Stimulated activated CD8-positive, alpha-beta memory T cell treated with anti-CD3 and anti-CD28 coated beads, Interleukin-4, amount 100 ng/mL, for 1 hour (primary cell): ENCODE measurements at places on chromosomes 6 and 20.
A peak's percentile ranks its signal among the peaks of the same experiment; 100 is the strongest.

GRCh38 chr20:23534801-23535593, 33.3 kb downstream of the CST9L start:
- no peak for DNase-seq

DNA sequence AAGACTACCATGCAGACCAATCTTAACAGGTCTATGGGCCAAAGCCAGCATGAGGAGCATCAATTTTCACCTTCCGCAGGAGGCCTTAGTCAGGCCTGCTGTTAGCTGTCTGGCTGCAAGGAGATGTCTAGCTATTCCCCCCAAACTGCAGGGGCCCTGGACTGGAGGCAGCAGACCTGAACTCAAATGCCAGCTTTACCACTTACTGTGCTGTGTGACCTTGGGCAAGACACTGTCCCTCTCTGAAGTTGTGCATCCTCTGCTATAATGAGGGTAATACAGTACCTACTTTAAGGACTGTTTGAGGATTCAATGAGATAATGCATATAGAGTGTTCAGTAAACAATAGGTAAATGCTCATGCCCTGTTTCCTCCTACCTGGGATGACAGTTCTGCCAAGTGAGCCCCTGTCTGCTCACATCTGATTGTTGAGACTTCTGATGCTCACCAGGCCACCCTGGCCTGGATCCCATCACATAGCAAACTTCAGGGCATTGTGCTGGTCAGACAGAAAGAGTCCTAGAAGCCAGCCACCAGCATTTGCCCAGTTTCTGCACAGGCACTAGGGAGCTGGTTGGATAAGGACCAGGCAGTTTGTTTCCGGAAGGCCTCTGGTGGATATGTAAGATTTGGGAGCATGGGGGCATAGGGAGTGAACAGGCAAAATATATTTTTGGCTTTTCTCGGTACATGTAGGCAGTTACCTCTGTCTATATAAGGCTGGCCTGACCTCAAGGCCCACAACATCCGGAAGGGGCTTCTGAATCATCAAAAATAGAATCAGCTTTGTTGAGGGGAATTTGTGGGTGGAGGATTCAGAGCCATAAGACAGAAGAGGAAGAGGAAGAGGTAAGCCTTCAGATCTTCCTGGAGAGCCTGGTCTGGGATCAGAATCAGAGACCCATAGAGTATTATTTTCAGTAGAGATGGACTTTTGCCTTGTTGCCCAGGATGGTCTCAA, 2.3 kb upstream of the OCSTAMP start:
- no peak for DNase-seq

- no peak for DNase-seq
These were observed 159.7 kb upstream of the AHI1 start for GRCh38 chr6:135657207-135657606.

- no peak for DNase-seq
These were observed 121.6 kb upstream of the LGSN start for GRCh38 chr6:63441266-63441956.

- no peak for DNase-seq
These were observed 21.1 kb downstream of the SMPDL3A start for GRCh38 chr6:122810189-122810588.

GRCh38 chr20:23666189-23666588, 22.6 kb downstream of the CST4 start:
- no peak for DNase-seq

- DNase-seq: no peak
These were observed 411.5 kb downstream of the PKHD1 start for GRCh38 chr6:51675922-51676275.

DNA sequence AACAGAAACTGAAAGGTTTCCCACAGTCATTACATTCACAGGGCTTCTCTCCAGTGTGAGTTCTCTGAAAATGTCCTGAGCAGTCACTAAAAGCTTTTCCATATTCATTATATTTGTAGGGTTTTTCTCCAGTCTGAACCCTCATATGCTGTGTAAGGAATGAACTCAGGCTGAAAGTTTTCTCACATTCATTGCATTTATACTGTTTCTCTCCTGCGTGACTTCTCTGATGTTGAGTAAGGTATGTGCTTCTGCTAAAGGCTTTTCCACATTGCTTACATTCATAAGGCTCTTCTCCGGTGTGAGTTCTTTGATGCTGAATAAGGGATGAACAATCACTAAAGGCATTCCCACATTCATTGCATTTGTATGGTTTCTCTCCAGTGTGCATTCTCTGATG, 29.8 kb upstream of the ZNF391 start:
- DNase-seq: no peak

DNA sequence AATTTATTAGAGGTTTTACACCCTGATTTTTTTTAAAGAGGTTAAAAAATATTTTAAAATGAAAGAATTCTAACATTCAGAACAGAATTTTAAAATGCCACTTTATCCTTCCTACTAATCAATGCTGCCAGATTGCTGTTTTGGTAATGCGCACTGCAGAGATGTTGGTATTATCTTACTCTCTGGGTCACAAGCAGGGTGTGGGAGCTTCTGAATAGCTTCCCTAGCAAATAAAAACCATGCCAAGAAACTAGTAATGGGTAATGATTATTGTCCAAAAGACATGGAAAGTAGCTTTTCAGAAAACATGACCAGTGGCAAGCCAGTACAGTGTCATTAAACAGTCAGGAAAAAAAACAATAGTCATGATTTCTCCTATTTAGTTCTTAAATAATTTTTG, 205.4 kb downstream of the TPBG start:
- DNase-seq: no peak

DNA sequence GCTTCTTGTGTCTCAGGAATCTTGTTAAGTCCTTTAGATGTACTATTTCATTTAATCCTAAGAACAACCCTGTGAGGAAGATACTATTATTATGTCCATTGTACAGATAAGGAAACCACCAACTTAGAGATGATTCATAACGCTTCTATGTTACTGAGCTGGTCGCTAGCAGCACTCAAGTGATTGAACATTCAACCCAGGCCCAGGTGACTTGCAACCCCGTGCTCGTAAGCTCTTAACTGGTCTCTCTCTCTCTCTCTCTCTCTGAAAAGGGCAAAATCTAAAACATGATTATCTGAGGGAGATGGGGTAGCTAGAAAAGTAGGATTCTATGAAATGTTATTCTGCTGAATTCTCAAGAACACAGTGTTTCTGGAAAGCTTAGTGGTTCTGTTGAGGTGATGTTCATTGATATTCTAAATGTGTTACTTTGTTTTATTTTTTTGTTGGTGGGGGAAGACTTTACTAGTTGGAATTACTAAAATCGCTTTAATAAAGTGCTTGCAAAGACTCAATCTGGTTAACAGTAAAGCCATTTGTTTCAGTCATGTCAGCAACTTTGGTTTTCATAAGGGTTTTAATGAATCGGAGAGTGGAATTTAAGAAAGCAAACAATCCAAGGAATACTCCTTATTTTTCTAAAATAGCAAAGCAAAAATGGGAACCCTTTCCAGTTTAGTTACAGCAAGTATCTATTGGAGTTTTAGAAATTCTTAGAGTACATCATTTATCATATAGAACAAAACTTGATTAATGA, 265.0 kb upstream of the TAB2 start:
- no peak for DNase-seq

- DNase-seq: no peak
These were observed 26.3 kb upstream of the ZNF318 start for GRCh38 chr6:43395776-43396175.

DNA sequence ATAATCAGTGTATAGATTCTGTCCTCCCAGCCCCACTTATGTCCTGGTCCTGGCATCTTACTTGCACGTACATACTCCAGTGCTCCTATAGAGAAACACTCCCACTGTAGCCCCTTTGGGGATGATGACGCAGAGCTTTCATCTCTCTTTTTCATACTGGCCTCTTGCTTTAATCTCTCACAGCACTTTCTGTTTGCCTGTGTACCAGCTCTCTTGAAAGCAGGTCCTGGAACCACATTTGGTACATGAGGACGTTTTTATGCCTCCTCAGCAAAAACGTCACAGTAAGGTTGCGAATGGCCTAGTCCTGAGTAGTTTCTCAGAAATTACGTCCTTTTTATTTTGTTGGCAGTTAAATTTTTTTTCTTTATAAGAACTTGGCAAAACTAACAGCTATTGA, 10.8 kb downstream of the L3MBTL3 start:
- DNase-seq: no peak

GRCh38 chr6:111282515-111282914, 195.2 kb downstream of the SLC16A10 start:
- DNase-seq: no peak

DNA sequence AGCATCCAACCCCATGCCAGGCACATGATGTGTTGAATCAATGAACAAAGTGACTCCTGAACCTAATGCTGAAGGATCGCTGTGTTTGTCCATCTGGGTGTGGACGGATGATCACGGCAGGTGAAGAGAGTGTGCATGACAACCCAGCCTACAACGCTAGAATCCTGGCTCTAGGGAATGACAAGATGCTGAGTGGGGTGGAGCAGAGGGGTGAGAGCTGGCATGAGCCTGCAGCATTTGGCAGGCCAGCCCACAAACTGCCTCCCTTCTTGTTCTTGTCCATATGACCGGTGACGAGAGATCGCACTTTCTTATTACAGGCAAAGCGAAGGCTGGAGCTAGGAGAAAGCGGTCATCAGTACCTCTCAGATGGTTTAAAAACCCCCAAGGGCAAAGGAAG, 54.7 kb upstream of the CDKAL1 start:
- no peak for DNase-seq

- no peak for DNase-seq
These were observed 45.9 kb upstream of the POU5F1 start for GRCh38 chr6:31216208-31216898.

DNA sequence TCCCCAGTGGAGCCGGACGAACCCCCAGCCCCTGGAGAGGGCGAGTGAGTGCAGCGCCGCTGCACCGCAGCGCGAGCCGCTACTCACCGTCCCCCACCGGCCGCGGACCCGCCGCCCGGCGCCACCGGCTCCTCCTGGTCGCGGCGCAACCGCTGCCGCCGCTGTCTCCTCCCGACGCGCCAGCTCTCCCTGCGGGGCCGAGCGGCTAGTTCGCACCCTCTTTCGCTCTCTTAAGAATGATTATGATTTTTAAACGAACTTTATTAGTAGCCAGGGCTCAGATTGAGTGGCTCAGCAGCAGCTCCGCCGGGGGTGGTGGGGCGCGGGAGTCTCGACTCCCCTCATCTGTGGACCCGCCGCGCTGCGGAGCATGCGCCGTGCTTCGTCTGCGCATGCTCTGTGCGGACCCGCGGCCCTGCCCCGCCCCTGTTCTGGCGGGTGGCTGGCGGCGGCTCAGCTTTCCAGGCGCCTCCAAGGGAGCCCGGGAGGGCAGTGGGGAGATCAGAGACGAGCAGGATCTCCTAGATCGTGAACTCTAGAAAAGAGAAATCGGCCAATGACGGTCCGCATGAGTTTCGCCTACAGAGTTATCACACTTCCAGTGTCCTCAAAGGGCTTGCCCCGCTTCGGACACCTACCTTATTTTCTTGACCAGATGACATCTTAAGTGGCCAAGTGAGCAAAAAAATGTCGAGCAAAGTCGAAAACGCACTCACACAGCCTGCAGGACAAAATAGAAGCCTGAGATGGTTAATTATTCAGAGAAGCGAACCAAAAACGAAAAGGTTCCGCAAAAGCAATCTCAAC, at the start of gene RAB23:
TSS of gene RAB23 (minus strand) at position 372 of the 807 bp plus-strand sequence. CDS start 11,927 bp downstream, outside the sequence.
- peak; percentile 66 for DNase-seq

GRCh38 chr6:148805777-148806176, 58.9 kb downstream of the UST start:
- DNase-seq: no peak

DNA sequence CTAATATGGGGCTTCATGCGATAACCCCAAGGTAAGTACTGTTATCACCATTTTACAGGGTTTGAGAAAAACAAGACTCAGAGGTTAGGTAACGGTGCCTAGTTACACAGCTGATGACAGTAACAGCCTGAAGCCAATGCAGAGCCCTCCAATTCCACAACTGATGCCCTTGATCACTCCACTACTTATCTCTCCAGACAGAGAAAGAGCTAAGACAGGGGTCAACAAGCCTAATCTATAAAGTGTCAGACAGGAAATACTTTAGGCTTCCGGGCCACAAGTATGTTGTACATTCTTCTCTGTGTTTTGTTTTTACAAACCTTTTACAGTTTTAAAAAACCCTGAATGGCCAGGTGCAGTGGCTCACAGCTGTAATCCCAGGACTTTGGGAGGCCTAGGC, 50.9 kb downstream of the MAP7 start:
- DNase-seq: no peak

DNA sequence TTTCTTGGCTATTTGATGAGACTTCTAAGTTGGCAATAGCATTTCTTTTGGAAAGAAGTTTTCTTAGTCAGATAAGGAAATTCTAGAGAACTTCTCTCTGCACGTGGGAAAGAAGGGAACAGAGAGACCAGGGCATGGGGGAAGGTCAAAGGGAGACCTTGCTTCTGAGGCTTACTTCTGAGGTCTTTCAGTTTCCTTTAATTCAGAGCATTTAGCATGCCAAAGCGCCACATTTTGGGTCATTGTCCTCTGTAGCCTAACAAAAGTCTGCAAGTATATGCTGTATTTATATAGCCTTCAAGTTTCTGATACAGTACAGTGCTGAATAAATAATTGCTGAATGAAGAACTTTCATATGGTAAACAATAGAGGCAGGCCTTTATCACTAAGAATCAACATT, 95.6 kb downstream of the SAMD3 start:
- DNase-seq: no peak

DNA sequence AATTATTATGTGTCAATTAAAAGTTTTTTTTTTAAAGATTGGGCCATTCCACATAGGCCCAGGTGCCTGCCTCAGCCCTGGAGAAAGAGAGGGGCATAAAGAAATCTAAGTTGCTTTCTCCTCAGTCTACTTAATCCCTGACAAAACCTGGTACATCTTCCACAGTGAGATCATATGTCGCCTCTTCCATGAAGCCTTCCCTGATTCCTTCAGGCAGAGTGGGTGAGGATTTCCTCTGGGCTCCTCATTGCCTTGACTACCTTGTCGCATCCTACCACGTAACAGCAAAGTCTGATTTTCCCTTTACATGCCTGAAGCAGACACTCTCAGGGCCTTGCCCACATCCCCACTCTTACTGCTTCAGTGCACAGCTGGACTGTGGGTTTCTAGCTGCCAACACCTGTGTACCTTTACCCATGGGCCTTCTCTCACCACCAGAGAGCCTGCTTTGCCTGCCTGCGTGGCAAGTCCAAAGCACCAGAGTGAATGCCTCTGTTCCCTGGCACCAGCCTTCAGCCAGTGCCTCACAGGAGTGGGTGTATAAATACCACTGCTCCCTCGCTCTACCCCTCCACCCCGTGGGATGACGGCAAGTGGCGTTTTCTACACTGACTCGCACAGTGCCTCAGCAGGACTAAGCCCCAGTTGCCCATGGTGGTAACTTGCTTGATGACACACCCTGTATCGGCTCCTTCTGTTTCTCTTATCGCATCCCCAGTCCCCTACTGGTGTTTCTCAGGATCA, 68.0 kb downstream of the EYA2 start:
- DNase-seq: no peak

GRCh38 chr20:45886590-45887345, 654 bp downstream of the SPATA25 start:
- no peak for DNase-seq

- DNase-seq: no peak
These were observed 42.6 kb downstream of the NCOA3 start for GRCh38 chr20:47544240-47544639.
